Mononuclear cell (primary cell): ENCODE measurements at places on chromosomes 3 and 15. TPM values are rescaled to one million over a fixed set of nuclear protein-coding genes. Genes with fewer than 3 reads are reported as not detected.

HRG gene
- total RNA-seq: not detected

SPTSSB gene
- 0.31 TPM for total RNA-seq

DISP2 gene
- under 0.01 TPM for total RNA-seq

ALS2CL gene
- 5.4 TPM for total RNA-seq

TIMP4 gene
- total RNA-seq: not detected

KY gene
- under 0.01 TPM for total RNA-seq

TMEM207 gene
- not detected for total RNA-seq

LSMEM2 gene
- not detected for total RNA-seq

PLA1A gene
- total RNA-seq: 2.7 TPM
